ENCODE measurements at places on chromosomes 6 and 20. TPM values are rescaled to one million over a fixed set of nuclear protein-coding genes. Genes with fewer than 3 reads are reported as not detected.

DNA sequence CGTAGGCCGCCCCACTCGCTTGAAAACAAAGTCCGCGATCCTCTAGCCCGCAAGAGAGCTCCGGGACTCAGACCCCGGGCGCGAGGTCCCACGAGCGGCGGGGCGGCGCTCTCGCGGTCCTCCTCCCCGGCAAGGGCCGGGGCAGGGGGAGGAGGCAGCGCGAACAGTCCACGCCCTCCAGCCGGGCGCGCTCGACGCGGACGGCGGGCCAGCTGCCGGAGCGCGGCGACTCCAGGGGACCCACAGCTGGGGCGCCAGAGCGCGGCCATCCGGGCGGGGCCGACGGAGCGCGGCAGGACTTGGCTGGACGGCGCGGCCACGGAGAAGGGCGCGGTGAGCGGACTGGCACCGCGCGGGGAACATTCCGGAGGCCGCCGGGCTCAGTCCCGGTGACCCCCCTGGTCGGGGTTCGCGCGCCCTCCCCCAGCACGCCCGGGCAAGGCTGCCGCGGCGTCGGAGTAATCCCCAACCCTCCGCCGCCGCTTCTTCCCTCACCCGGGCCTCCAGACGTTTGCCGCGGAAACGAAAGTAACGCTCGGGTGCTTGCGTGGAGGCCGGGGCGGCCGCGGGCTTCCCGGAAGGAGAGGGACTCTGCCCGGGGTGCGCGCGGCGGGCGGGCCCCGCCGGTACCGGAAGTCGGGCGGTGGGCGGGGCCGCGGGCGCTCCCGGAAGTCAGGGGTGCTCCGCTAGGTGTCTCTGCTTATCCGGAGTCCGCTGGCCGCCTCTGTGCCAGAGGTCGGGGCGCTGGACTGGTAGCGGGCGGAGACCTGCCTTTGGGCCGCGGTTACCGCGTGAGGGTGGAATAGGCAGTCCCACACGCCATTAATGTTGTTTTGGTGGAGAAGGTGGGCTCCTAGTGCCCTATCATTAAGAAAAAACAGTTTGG is at the start of gene RIPK1:
TSS of gene RIPK1 (plus strand) at position 166 of the 886 bp plus-strand sequence. CDS start 8,330 bp downstream, outside the sequence.
- H3K36me3 ChIP-seq: no peaks in the 10 kb centered on the region
- H3K4me1 ChIP-seq: peaks cover 26% of the 10 kb centered on the region
- H3K27ac ChIP-seq: peak within 1 kb of the TSS; percentile 100
- H3K4me3 ChIP-seq: peak within 1 kb of the TSS; percentile 65

TP53RK gene
- 22.7 TPM for total RNA-seq

DNA sequence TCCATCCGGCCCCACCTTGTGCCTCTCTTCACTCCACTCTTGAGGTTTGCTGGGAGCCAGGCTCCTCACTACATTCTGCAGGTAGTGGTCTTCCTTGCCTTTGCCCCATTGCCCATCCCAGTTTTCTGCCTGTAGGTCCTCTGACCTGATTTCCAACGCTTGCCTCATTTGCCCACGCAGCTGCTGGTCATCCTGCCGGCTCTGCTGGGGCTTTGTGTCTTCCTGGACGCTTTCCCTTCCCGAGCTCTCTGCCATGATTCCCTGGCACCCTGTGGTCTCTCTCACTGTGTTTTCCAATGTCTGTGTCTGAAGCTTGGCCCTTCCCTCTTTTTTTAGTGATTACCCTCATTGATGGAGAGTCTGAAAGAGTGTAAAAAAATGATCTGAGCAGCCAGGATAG is 451.6 kb downstream of the UTRN start:
- H3K4me1 ChIP-seq: no peaks in the 10 kb centered on the region
- no peaks in the 10 kb centered on the region for H3K36me3 ChIP-seq
- no peak overlapping the region for H3K27ac ChIP-seq
- no peak for DNase-seq

GRCh38 chr20:57780906-57781305 is 71.1 kb upstream of the PMEPA1 start:
- no peaks in the 10 kb centered on the region for H3K36me3 ChIP-seq
- H3K27ac ChIP-seq: no peak overlapping the region

- DNase-seq: no peak
- H3K27ac ChIP-seq: no peak overlapping the region
- H3K36me3 ChIP-seq: no peaks in the 10 kb centered on the region
- H3K4me1 ChIP-seq: no peaks in the 10 kb centered on the region
- H3K4me3 ChIP-seq: no peak overlapping the region
Measured at GRCh38 chr6:24522228-24523176, 27.7 kb downstream of the ALDH5A1 start.

- no peak for DNase-seq
- no peaks in the 10 kb centered on the region for H3K27me3 ChIP-seq
- H3K27ac ChIP-seq: no peak overlapping the region
- no peak overlapping the region for H3K4me3 ChIP-seq
- peaks cover 16% of the 10 kb centered on the region for H3K4me1 ChIP-seq
Measured at GRCh38 chr6:34950849-34951248, 61.8 kb downstream of the ANKS1A start.

APOBEC2 gene
- total RNA-seq: not detected

DNA sequence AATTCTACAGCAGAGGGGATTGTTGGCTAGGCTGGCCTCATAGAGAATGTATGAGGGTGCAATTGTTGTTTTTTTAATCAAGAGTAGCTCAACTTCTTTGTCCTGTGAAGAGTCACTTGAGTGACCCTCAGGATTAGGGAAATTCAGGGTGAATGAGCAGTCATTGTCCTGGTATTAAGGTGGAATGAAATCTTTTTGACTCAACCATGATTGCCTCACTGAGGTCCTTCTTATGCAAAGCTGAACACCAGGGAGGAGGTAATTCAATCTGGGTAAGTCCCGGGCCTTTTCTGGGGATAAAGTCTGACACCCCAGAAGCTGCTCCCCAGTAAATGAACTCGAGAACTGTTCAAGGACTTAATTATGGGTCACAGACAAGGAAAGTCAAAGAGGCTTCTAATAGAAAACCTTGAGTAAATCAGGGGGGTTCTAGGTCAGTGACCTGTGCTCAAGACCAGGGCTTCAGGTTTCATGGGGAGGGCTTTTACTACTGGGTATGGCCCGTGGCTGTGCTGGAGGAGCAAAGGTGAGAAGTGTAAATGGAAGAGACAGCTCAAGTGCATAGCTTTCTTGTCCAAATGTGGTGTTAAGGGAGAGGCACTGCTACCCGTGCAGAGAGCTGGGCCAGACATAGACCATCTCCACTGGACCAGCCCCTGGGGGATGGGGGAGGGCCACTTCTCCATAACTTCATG is 25.3 kb upstream of the ZBTB24 start:
- DNase-seq: no peak
- H3K4me1 ChIP-seq: no peaks in the 10 kb centered on the region
- no peaks in the 10 kb centered on the region for H3K36me3 ChIP-seq
- H3K27me3 ChIP-seq: no peaks in the 10 kb centered on the region
- no peak overlapping the region for H3K4me3 ChIP-seq

DNA sequence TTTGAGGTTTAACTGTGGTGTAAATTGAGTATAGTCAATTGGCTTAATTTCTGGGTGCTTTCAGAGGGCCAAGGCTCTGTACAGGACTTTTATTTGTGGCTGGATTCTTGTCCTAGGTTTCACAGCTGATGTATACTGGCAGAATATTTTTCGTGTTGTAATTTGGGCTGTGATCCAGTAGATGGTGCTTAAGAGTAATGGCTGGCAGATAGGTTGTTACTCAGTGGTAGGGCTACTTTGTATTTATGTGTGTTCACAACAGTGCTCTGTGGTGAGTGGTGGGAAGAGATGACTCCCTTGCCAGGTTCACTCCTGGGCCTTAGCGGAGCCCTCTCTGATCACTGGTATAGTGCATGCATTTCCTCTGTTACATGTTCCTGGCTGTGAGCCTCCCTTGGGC is 34.5 kb upstream of the FERMT1 start:
- H3K36me3 ChIP-seq: no peaks in the 10 kb centered on the region
- H3K4me1 ChIP-seq: no peaks in the 10 kb centered on the region
- H3K27me3 ChIP-seq: no peaks in the 10 kb centered on the region
- DNase-seq: no peak
- no peak overlapping the region for H3K4me3 ChIP-seq

DNA sequence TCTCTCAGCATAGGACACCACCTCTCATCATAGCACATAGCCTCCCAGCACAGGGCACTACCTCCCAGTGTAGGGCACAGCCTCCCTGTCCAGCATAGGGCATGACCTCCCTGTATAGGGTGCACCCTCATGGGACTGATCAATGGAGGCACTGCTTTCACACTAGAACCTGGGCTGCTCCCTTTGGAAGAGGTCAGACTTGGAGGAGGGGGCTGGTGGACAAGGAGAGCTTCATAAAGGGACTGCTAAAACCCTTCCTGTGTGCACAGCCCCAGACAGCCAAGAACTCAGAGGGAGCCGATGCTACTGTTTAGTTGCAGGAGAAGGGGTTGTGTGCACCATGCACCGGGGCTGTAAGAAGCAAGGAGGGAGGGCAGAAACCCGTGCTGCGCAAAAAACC is 21.9 kb upstream of the CST4 start:
- DNase-seq: no peak
- no peaks in the 10 kb centered on the region for H3K36me3 ChIP-seq
- H3K27me3 ChIP-seq: no peaks in the 10 kb centered on the region
- no peaks in the 10 kb centered on the region for H3K4me1 ChIP-seq
- H3K4me3 ChIP-seq: no peak overlapping the region

- no peak for DNase-seq
- no peaks in the 10 kb centered on the region for H3K27me3 ChIP-seq
- H3K27ac ChIP-seq: peak overlapping the region; percentile 99
Measured at GRCh38 chr6:111484633-111484930, 1.6 kb upstream of the REV3L start.

GRM1 gene
- 0.63 TPM for total RNA-seq

SRC gene
- total RNA-seq: 36.9 TPM

- H3K4me3 ChIP-seq: peak within 1 kb of the TSS; percentile 53
- peaks cover 26% of the 10 kb centered on the region for H3K27me3 ChIP-seq
- H3K36me3 ChIP-seq: no peaks in the 10 kb centered on the region
- H3K4me1 ChIP-seq: peaks cover 20% of the 10 kb centered on the region
- DNase-seq: no peak
Measured at GRCh38 chr6:36838896-36839748, at the start of gene CPNE5. Gene CPNE5 (minus strand): TSS chr6:36839444. CDS start chr6:36839377, 67 bp downstream.

EYA2 gene
- 13.8 TPM for total RNA-seq

DNA sequence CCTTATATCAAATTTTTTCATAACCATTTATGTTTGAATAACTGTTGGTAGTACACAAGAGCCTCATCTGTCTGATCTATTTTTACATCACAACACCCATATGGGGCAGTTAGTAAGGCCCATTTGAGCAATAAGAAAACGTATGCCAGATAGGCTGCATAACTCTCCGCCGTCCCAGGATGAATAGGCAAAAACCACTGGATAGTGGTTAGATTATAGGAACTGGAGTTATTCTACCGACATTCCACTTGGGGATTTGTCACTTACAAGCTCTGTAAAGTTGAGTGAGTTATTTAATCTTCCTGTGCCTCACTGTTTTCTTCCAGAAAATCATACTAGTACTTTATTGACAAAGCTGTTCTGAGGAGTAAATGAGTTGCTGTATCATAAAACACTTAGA is 881.9 kb downstream of the QKI start:
- no peak for DNase-seq
- no peaks in the 10 kb centered on the region for H3K27me3 ChIP-seq
- H3K4me3 ChIP-seq: no peak overlapping the region
- H3K27ac ChIP-seq: no peak overlapping the region
- H3K4me1 ChIP-seq: no peaks in the 10 kb centered on the region
- no peaks in the 10 kb centered on the region for H3K36me3 ChIP-seq

MOXD1 gene
- 5.1 TPM for total RNA-seq

DNA sequence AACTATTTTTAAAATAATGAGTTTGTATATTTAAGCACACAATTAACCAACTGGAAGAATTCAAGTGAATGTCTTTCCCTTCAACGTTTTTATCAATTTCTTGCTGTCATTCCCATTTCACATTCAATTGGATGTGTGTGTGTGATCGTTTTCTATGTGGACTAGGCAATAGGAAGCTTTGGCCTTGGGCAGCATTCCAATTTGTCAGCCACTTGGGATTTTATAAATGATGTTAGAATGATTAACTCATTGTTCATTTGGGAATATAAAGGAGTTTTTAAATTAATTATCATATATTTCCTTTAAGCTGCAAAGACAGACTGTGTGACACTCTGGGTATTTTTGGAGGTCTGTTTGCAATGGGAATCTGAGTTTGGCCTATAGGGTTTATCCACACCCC is 162.4 kb downstream of the COL9A1 start:
- H3K36me3 ChIP-seq: no peaks in the 10 kb centered on the region
- H3K4me1 ChIP-seq: no peaks in the 10 kb centered on the region
- H3K4me3 ChIP-seq: no peak overlapping the region

DNA sequence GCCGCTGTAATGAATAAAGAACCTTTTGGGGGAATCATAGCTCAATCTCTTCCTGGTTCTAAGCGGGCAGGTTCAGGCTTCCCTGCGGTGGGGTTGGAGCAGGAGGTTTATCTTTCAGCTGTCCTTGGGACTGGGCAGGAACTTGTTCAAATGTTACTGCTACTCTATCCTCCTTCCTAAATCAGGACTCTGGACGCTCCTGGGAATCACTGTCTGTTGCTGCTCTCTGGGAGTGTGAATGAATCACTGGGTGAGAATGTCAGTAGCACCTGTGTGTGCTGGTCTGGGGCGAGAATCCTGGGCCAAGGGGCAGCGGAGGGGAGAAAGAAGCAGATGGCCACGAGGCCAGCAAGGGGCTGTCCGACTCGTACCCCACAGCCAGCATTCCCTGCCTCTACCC is 65.4 kb upstream of the ZNFX1 start:
- H3K27me3 ChIP-seq: no peaks in the 10 kb centered on the region
- no peak overlapping the region for H3K4me3 ChIP-seq
- H3K27ac ChIP-seq: no peak overlapping the region
- DNase-seq: no peak
- H3K36me3 ChIP-seq: no peaks in the 10 kb centered on the region
- H3K4me1 ChIP-seq: no peaks in the 10 kb centered on the region
